Stimulated activated CD4-positive, alpha-beta T cell treated with anti-CD3 and anti-CD28 coated beads, Interleukin-1b, Interleukin-23, amount 100 ng/mL, for 1 hour (primary cell): ENCODE measurements at places on chromosomes 16 and 17.

GRCh38 chr16:8905795-8906591 lies 23.8 kb downstream of the LITAFD start:
- DNase-seq, result no peak

- DNase-seq, result no peak
These were observed 348 bp downstream of the MPP2 start for GRCh38 chr17:43906951-43907424.

GRCh38 chr16:60818465-60818864 lies 1217.8 kb downstream of the CDH8 start:
- DNase-seq, result no peak

GRCh38 chr17:73519714-73520368 lies 124.4 kb downstream of the SDK2 start:
- DNase-seq, result no peak

DNA sequence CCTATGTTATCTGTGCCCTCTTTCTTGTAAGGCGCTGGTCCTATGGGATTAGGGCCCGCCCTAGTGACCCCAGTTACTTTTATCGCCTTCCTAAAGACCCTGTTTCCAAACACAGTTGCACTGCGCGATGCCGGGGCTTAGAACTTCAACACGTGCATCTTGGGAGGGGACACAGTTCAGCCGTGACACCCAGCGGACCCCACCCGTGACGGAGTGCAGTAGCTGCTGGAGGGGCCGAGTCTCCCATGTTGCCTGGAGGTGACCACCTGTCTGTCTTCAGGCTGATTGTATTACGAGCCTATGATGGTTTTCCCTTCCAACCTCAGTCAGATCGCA lies 9.4 kb downstream of the BAIAP2 start:
- DNase-seq, result no peak

DNA sequence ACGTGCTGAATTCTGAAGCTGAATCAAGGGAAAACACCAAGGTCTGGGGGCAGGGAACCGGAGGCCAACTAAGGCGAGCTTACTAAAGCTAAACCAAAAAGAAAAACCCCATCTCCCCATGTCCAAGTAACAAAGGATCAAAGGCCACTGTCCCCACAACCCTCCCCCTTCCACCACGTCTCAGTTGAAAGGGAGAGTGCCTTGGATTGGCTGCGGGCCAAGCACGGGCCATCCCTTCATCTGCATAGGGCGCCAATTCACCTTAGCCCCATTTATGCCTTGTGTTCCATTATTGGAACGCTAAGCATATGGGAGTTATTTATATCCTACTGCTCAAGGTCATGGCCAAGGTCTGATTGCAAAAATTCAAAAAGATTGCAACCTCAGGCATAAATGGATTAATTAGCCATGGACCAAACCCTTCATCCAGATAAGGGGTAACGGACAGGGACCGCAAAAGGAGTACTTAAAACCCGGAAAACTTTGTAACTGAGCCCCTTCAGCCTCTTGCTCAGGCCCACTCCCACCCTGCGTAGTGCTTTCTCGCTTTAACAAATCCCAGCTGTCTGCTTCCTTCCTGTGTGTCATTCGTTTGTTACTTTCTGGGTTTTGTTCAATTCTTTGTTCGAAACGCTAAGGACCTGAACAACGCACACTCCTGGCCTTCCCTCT lies 740 bp upstream of the ATP6V0D1 start:
- DNase-seq, result no peak

- DNase-seq, result no peak
These were observed 30.3 kb upstream of the RPH3AL start for GRCh38 chr17:382644-383533.

GRCh38 chr17:68006797-68007196 lies 10.5 kb upstream of the C17orf58 start:
- DNase-seq, result no peak

DNA sequence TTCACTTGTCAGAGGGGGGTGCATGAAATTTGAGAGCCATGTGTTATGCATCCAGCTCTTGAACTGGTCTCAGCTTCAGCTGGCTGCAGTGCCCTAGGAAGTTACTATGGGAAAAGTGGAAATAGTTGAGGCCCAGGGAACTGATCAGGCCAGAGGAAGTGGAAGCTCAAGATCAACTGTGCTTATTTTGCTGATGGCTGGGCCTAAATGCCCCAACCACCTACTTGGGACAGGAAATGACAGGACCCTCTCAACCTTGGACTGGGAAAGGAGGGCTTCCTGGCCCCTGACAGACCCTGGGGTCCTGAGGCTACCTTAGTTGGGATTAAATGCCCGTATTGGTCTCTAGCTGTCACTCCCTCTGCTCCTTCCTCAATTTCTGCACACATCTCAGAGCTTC lies 1.2 kb upstream of the TAOK2 start:
- DNase-seq, result no peak

DNA sequence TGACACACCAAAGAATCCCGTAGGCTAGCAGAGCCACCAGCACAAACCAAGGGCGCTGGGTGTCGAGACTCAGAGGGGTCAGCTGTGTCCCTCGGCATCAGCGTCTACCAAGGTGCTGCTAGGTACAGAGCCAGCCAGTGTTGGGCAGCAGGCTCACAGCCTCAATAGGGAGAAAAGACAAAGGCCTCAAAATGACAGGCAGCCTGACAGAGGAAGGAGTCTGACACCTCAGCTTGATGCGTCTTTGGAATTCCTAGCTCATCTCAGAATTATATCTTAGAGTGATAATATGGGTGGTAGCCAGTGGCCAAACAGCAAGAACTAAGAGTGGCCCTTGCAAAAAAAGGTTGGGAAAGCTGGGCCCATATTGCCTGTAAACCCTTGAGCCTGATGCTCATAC lies 45.9 kb downstream of the HS3ST3B1 start:
- no peak for DNase-seq

DNA sequence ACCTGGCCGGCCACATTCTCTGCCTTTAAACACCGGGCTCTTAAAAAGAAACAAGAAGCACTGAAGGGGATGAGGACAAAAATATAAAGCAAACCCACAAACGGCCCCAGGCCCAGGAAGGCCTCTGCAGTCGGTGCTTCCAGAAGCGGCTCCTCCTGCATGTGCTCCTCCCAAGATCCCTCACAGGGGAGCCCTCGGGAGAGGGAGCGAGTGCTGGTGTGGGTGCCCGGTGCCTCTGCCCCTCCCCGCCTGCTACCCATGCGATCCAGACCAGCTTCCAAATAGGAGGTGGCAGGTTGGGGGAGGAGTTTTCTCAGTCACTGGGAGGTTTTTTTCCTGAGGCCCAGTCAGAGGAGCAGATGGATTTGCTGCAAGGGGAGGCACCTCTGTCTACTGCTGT lies 15.8 kb downstream of the KDM8 start:
- no peak for DNase-seq

DNA sequence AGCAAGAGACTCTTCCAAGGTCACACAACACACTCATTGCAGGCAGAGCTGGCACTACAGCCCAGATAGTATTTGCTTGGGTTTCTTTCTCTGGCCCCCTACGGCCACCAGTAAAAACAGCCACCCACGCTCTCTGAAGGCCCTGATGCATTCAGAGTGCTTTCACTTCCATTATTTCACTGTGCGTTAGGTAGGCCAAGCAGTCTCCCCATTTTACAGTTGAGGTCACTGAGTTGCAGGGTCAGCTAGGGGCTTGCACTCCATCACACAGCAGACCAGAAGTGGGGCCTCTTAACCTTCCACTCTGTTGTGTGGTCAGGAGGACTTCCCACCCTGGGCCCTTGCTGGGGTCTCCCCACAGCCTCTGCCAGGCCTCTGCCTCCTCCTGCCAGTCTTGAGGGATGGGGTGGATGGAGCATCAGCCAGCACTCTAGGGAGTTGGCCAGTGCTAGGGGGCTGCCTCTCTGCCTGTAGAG lies 2.5 kb downstream of the TBX21 start:
- no peak for DNase-seq

- DNase-seq, result no peak
These were observed 115.4 kb upstream of the CDC42EP4 start for GRCh38 chr17:73427198-73427597.

GRCh38 chr17:81322271-81323082 lies 27.4 kb upstream of the SLC38A10 start:
- no peak for DNase-seq

DNA sequence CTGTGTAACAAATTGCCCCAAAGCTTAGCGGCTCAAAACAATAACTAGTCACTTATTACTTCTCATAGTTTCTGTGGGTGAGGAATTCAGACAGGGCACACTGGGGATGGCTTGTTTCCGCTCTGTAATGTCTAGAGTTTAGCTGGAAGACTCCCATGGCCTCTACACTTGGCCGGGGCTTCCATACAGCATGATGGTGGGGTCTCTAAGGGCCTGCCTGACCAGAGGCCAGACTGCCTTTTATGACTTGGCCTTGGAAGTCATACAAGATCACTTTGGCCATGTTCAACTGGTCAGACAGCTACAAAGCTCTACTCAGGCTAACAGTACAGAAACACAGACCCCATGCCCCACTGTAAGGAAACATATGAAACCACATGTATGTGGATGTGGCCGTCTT lies 8.2 kb downstream of the GLP2R start:
- no peak for DNase-seq

- no peak for DNase-seq
These were observed 96.4 kb downstream of the PLCG2 start for GRCh38 chr16:81875461-81875860.

DNA sequence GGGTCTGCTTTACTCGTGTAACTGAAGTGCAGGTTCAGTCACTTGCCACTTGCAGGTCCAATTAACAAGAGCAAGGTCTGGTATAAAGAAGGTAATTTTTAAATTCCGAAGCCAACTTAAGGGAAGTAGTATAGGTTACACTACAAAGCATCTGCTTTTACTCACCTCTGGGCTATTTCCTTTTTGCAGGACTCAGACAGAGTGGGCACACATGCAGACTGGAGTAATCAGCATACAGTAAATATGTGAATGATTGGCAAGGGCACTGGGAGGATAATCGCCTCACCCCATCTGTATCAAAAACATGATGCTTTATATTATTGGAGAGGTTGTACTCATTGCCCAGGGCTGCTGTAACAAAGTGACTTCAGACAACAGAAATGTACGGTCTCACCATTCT lies 160.1 kb upstream of the CDH5 start:
- no peak for DNase-seq

DNA sequence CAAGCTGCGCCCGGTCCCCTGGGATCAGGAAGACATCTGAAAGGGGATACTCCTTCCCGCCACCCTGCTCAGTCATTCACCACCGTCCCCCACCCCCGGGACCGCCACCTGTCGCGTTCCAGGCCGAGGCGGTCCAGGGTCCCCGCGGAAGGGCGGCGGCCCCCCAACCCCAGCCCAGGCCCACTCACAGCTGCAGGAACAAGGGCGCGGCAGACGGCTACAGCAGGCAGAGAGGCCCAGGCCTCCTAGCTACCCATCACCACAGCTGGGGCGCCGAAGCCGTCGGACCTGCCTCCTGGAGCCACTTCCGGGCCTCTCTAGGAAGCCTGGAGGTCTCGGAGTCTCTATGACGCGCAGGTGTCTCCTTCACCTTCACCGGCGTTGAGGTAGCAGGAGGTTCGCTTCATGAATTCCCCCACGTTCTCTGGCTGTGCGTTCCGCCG lies at the start of gene SDR42E1:
Gene SDR42E1, minus strand, starts transcription at position 272 of the 443 bp plus-strand sequence. CDS start 10,612 bp downstream, outside the sequence.
- DNase-seq, result peak; percentile 10

GRCh38 chr17:2909175-2909845 lies 113.1 kb downstream of the RAP1GAP2 start:
- no peak for DNase-seq

- no peak for DNase-seq
These were observed 152.0 kb downstream of the KCNJ12 start for GRCh38 chr17:21528031-21528695.

- DNase-seq, result no peak
These were observed 38.5 kb upstream of the NOL11 start for GRCh38 chr17:67679225-67679624.

DNA sequence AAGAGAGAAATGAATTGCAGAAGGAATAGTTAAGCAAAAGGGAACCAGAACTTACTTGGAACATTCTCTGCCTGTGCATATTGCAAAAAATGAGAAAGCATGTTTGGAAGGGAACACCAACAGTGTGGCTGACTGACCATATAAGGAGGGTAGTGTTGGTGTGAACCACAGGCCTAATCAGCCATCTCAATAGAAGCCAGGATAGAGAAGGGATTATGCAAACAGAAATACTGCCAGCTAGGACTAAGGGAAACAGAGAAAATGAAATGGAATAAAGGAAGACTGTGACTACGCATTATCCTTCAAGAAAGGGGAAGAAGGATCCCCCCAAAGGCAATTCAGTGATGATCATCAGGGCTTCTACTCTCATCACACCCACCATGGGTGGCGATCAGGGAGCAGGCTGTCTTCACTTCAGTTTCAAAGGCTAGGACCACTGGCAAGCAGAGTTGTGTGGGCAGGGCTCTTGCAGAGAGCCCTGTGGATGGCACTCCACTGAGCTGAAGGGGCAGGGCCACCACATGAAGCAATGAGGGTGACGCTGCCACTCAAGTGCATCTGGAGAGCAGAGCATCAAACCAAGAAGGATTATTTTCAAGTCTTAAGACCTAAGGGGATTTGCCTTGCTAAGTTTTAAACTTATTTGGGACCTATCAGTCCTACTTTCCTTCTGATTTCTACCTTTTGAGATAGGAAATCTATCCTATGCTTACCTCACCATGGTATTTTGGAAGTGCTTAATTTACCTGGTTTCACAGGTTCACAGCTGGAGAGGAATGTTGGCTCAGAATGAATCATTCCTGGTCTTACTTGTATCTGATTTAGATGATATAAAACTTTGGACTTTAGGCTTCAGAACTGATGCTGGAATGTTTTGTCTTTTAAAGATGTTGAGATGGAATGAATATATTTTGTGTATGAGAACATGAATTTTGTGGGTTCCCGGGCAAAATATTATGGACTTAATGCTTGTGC lies 140.5 kb downstream of the SSH2 start:
- no peak for DNase-seq

- DNase-seq, result no peak
These were observed 111.3 kb downstream of the BANP start for GRCh38 chr16:88062341-88063210.

GRCh38 chr16:77540646-77541045 lies 105.8 kb upstream of the ADAMTS18 start:
- no peak for DNase-seq

GRCh38 chr16:82031116-82032084 lies 3.7 kb upstream of the HSD17B2 start:
- no peak for DNase-seq

DNA sequence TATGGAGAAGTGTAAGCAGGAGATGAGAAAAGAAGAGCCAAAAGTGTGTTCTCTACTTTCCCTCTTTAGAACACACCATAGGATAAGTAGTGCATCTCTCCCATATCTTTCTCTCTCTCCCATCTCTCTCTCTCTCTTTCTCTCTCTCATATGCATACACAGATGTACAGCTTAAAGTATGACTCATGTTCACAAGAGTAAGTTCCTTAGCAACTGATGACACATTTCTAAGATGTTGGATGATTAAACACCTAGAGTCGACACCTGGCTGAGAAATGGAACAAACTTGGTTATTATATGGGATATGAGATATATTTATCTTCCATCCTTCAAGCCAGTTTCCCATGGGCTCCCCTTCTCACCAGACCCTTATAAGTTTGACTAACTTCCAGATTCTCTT lies 113.5 kb downstream of the TMEM132E start:
- DNase-seq, result no peak

GRCh38 chr16:87391950-87392820 lies at the start of gene MAP1LC3B:
TSS of gene MAP1LC3B (plus strand) at chr16:87392336. CDS start at chr16:87392428, 92 bp downstream.
- peak; percentile 97 for DNase-seq
